ENCODE measurements at places on chromosomes 2 and 18.

GRCh38 chr2:18630101-18630500 is 40.7 kb upstream of the NT5C1B start:
- no peak for DNase-seq

DNA sequence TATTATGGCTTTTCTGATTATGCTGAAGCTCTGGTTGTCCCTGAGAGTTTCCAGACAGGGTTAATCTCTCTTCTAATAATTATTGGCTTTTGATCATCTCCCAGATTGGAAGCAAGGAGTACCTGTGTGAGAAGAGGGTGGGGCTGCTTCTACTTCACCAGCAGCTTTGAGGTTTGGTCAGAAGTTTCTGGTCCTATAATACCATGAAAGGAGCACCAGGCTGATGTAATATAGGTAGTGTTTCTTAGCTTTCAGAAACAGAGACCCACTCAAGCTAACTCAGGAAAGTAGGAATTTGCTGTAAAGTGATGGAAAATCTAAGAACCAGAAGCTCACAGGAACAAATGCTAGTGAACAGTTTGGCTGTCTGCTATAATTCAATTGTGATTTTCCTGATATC is 57.6 kb downstream of the SGPP2 start:
- no peak for DNase-seq

DNA sequence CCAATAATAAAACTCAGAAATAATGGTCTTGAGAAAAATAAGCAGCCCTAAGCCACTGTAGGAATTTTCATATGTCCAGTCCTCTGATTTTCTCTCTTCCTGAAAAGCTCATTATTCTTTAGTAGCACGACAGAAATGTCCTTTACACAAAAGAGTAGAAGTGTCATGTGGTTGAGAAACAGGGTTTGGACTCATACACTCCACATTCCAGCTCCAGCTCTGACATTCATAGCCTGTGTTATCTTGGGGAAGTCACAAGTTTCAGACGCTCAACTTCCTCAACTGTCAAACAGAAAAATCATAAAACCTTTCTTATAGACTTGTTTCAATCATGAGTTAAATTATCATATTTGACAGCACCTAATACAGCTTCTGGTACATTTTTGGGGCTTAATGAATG is 511.5 kb downstream of the TNS1 start:
- DNase-seq: no peak

GRCh38 chr2:161357097-161357496 is 48.9 kb downstream of the PSMD14 start:
- no peak for DNase-seq

DNA sequence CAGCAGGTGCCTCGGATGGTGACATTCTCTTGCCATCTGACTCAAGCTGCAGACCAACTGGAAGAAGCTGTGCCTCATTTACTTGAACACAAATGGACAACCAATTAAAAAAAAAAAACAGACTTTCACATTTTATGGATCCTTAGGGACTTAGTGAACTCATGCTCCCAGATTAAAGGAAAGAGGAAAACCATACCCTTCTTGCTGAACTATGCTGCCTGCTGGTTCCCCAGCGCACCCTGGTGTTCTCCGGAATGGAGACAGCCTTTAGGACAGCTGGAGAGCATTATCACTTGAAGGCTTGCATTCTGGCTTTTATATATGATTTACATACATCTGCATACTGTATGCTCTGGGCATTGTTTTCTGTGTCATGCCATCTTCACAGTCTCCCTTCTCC is 370.7 kb downstream of the SLC4A3 start:
- no peak for DNase-seq

- no peak for DNase-seq
These were observed 144.3 kb upstream of the PELI1 start for GRCh38 chr2:64288321-64289193.

DNA sequence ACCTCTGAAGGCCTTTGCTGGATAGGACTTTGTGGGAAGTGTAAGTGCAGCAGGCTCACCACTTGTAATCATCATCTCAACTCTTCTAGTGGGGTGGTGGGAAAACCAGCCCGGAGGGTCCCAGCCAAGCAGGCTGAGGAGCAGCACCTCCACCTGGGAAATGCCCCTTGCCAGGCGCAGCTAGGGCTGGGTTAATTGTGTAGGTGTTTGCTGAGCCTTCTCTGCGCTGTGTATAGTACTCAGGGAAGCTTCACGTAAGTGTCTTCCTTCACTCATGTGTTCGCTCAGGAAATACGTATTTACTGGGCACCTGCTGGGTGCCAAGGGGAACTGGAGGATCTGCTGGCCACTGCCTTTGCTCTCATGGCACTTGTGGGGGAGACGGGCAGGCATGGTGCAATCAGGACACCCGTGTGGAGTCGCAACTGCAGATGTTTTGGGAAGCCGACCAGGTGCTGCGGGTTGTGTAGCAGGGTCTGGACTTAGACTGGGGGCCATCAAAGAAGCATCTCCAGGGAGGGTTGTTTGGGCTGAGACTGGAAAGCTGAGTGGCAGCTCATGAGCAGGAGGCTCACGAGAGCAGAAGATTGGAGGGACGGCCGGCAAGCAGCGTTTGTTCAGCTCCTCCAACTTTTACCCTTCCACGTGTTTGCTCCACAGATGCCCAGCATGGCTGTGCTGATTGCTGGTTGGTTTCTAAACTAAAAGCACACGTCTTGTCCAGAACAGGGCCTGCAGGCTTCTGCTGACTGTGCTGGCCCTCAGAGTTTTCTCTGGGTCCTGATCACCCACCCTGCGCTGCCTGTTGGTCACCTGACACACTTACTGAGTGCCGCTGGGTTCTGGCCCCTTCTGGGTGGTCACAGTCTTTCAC is 164.6 kb downstream of the LDLRAD4 start:
- no peak for DNase-seq

- no peak for DNase-seq
These were observed 357.8 kb upstream of the CDH20 start for GRCh38 chr18:60975420-60975819.

- no peak for DNase-seq
These were observed 69.3 kb downstream of the FARP2 start for GRCh38 chr2:241425368-241425767.

DNA sequence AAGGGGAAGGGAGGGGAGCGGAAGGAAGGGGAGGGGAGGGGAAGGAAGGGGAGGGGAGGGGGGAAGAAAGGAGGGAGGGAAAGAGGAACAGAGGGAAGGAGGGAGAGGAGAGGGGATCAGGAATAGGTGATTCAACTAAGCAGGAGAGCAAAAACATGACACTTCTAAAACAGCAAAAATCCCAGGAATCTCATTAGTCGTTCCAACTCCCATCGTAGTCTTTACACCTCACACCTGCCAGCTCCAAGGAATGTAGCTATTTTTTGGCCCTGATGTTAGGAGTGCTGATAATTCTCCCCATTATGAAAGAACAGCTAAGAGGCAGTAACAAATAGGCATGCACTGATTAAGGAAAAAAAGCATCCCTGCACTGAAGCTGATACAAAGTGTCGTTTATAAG is 709.9 kb upstream of the PKDCC start:
- DNase-seq: no peak

DNA sequence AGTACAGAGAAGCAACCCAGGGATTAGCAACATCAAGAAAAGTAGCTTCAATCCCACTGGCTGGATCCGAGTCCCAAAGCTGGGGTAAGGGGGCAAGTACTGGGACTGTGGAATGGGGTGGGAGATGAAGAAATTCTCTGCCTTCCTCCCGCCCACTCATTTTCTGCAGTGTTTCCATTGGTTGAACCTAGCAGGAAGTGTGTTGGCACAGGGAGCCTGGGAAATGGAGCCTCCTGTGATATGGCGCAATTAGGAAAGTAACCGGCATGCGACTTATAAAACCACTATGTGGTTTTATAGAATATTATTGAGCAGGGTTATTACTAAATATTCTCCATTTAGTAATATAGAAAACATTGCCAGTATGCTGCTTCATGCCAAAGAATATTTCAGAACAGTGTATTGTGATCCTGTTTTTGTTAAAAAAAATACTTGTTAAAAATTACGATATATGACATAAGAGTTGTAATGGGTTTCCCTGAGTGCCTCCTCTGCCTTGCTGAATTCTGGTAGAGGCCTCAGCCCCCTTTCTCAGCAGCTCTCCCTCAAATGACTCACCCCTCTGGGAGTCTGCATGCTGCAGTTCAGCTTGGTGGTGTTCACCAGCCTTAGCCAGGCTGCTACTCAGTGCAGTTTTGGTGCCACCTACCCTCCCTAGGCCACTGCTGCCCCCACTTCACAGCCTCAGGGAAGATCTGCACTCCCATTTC is 60.5 kb downstream of the HK2 start:
- DNase-seq: no peak

DNA sequence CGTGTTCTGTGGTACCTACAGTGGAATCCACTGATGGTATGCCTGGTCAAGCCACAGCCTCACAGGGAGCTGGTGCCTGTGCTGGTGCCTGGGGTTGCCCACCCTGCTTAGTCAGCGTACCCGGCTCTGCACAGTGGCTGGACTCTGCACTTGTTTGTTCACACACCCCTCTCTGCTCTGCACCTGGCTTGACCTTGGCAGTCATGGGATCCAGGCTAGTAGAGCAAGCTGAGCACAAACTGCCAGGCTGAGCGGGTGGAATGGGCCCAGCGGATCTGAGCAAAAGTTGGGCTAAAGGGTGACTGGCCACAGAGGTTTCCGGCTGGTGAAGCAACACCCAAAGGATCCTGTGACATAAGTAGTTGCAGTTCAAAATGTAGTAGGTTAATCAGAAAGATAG is 163.5 kb downstream of the CDH19 start:
- DNase-seq: no peak

GRCh38 chr2:240303896-240304745 is 131.3 kb upstream of the GPC1 start:
- DNase-seq: no peak

GRCh38 chr2:168587307-168587706 is 131.2 kb downstream of the CERS6 start:
- no peak for DNase-seq

- no peak for DNase-seq
These were observed 234.6 kb upstream of the CDH19 start for GRCh38 chr18:66838340-66838987.

- DNase-seq: no peak
These were observed 282.2 kb downstream of the CYP26B1 start for GRCh38 chr2:71865391-71865965.

GRCh38 chr2:207683879-207684627 is 27.4 kb upstream of the CCNYL1 start:
- peak; percentile 39 for DNase-seq

DNA sequence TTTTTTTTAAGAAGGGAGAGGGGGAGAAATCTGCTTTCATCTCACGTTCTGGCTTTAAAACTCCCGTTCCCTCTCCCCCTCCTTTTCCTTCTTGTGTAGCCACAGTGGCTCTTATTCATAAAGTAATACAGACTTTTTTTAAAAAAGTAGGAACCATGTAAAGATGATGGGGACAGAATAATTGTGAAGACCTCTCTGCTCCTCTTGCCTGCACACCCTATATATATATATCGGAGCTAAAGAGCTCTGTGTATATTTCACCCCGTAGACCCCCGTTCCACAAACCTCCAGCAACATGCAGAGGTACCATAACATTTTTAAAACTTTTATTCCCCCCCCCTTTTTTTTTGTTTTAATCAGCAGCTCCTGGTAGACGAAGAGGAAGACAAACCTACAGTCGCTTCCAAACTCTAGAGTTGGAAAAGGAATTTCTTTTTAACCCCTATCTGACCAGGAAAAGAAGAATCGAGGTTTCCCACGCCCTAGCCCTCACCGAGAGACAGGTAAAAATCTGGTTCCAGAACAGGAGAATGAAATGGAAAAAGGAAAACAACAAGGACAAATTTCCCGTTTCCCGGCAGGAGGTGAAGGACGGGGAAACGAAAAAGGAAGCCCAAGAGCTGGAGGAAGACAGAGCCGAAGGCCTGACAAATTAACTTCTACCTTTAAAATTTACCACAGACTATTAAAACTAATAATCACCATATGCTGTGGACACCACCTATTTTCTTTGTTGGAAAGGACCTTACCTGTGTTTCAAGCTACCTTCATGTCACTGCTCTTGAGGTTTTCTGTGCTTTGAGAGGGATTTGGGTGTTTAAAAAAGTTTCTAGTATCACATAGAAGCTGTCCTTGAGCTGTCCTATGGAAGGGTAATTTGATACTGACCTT is 1.7 kb downstream of the HOXD8 start:
- no peak for DNase-seq

- DNase-seq: peak; percentile 32
These were observed 4.2 kb downstream of the TFPI start for GRCh38 chr2:187549951-187550555.

GRCh38 chr18:74456017-74456348 is 1.1 kb downstream of the DIPK1C start:
- DNase-seq: no peak

GRCh38 chr2:54353216-54353615 is 97.2 kb upstream of the TSPYL6 start:
- no peak for DNase-seq

GRCh38 chr2:73979021-73979420 is 5.7 kb upstream of the TET3 start:
- DNase-seq: no peak

GRCh38 chr2:233015019-233015645 is 2.1 kb upstream of the NGEF start:
- no peak for DNase-seq

DNA sequence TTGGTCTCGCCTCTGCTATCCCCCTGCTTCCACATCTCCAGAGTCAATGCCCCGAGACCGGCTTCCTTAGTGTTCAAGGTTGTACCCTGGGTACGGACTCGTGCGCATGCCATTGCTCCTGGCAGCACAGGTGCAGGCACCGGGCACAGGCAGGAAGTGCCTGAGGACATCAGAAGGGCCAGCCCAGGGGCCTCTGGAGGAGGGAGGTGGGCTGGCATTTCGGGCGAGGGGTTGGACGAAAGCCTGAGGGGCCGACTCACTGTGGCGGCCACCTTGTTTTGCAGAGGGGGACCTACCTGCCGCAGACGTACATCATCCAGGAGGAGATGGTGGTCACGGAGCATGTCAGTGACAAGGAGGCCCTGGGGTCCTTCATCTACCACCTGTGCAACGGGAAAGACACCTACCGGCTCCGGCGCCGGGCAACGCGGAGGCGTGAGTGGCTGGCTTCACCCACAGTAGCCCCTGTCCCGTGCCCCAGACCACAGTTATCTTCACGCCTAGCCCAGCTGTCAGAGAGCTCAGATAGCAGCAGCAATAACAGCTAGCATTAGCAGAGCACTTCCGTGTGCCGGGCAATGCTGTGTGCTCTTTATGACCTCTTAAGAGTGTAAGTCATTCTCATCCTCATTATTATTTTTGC is 12.5 kb downstream of the ITM2C start:
- no peak for DNase-seq

- no peak for DNase-seq
These were observed 391.4 kb downstream of the DCDC2C start for GRCh38 chr2:4094743-4095142.
